Bronchial epithelial cell (primary cell): ENCODE measurements at places on chromosomes 16 and 17. TPM values are rescaled to one million over a fixed set of nuclear protein-coding genes. Genes with fewer than 3 reads are reported as not detected.

COQ7 gene
- 15.5 and 19.5 TPM in 2 replicates for total RNA-seq

USP43 gene
- total RNA-seq: 13.4 and 14.2 TPM in 2 replicates

KRT39 gene
- total RNA-seq: not detected in 2 replicates

OTOA gene
- not detected in 2 replicates for total RNA-seq

KRTAP4-1 gene
- total RNA-seq: not detected in 2 replicates

MYL11 gene
- total RNA-seq: not detected in 2 replicates

- no peak for DNase-seq
These were observed 60.3 kb downstream of the GTF3C1 start for GRCh38 chr16:27489421-27489820.

DNA sequence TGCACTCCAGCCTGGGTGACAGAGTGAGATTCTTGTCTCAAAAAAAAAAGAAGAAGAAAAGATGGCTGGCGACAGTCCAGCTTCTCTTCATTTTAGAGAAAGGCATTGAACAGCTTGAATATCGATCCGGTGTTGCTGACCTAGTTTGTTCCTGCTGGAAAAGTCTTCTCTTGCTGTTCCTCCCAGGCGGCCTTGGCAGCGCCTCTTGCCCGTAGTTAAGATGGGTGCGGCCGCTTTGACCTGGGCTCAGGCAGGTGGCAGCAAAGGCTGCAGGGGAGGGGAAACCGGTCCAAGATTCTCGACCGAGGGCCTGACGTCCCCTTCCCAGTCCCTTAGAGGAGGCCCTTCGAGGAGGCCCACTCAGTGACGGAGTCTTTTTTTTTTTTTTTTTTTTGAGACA lies 3.8 kb upstream of the ZNF764 start:
- no peak for DNase-seq

DNA sequence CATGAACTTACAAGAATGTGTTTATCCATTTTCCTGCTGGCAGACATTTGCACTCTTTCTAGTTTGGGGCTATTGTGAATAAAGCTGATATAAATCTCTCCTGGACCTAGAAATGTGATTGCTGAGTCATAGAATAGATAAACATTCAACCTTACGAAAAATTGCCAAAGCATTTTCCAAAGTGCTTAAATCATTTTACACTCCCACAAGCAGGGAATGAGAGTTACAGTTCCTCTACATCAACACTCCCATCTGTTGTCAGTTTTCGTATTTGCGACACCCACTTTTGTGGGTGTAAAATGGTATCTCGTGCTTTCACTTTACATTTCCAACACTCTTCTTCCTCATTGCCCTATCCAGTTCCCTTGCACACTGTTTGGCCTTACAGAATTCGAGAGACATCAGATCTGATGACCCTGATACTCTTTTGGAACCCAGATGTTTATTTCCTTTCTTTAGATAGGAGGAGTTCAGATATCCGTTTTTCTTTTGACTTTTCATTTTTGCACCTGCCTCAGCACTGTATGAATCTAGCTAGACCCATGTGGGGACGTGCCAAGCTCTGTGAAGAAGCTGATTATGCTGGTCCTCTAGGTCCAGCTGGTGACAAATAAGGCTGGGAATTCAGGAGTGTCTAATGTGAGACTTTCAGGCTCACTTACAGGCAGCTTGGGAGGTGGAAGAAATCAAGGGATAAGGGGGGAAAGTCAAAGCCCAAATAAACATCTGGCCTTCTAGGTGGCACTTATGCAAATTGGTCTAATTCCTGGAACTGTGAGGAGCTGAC lies 14.0 kb downstream of the SOX9 start:
- DNase-seq: no peak

GRCh38 chr17:76816590-76817135 lies 51.5 kb upstream of the MGAT5B start:
- peak; percentile 34 for DNase-seq

DNA sequence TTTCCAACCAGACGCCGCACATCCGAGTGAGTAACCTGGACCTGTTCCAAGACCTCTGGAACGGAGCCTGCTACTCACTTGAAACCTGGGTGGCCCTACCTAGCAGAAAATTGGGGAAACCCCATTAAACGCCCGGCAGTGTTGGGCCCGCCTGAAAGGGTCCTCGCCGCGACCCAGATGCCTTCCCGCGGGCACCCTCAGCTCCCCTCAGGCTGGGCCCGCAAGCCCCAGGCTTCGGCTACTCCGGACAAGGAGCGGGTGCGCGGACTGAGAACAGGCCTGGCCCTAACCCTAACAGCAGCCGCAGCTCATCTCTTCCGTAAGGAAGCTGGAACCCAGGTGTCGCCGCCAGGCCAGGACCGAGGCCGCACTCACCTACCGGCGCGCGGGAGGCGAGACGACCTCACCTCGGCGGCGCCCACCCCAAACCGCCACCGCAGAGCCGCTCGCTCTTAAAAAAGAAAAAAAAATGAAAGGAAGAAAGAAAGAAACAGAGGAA lies 344 bp downstream of the PSME3IP1 start:
- DNase-seq: peak; percentile 72

DNA sequence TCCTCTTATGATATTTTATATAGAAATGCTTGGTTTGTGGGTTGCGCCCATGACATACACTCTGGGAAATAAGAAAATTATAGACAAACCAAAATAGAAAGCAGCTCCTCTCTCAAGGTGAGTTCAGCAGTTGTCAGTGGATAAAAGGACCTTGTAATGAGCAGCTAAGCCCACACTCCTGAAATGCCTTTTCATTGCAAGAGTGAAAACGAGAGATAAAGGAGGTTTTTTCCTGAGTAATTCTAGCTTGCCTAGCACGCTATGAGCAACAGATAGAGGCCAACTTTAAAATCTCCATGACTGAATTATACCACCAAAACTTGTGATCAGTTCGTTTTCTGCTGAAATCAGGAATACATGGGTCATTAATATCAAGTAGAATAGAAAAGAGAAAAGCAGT lies 261.8 kb upstream of the CACNG5 start:
- no peak for DNase-seq

DNA sequence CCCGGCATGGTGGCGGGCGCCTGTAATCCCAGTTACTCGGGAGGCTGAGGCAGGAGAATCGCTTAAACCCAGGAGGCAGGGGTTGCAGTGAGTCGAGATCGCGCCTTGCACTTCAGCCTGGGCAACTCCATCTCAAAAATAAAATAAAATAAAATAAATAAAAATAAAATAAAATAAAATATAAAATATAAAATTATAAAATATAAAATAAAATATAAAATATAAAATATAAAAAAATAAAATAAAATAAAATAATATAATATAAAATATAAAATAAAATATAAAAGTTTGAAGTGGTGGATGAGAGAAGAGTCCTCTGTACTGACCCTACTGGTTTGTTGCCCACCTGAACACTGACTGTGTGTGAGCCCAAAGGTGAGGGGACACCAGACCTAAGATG lies 15.2 kb downstream of the CCDC42 start:
- no peak for DNase-seq

- DNase-seq: peak; percentile 91
These were observed 399.2 kb downstream of the CNTNAP4 start for GRCh38 chr16:76676356-76676755.

DNA sequence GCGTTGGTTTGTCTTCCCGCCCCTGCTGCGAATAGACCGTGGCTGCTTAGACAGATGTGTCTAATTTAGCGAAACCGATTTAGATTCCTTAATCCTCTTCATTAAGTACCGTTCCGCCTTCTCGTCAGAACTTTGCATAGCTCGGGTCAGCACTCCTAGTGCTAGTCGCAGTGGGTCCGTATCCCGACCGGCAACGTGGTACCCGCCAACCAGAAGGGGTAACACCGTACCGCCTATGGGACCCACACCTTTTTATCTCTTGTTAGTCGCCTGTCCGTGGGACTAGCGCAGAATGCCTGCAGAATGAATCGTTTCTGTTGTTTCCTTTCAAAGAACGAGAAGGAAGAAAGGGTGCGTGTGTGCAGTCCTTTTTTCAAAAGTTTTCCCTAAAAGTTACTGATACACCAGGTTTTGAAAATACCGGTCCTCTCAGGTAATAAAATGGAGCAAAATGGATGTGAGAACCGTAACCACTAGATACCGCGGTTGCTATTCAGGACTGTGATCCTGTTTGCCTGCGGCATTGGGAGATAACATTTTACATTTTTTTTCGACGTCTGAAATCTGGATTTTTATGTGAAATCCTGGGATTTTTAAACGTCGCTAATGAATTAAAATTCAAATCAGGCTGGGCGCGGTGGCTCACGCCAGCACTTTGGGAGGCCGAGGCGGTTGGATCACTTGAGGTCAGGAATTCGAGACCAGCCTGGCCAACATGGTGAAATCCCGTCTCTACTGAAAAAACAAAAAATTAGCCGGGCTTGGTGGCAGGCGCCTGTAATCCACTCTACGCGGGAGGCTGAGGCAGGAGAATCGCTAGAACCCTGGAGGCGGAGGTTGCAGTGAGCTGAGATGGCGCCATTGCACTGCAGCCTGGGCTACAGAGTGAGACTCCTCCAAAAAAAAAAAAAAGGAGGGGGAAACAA lies 998 bp upstream of the SRSF1 start:
- no peak for DNase-seq

DNA sequence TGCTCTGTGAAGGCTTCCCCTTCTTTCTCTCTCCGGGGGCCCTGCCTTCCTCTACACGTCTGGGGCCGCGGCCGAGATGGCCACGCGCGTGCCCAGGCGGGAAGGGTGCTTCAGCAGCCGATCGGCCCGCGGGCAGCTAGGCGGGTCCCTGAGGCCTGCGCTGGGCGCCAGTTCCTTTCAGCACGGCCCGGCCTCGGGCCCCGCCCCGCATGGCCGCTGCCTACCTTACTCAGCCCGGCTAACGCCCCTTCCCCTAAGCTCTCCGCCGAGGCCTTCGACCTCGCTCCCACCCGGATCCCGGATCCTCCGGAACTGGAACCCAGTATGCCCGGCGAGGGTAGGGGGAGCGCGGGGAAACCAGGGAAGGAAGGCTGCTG lies 335 bp downstream of the TMEM11 start:
- DNase-seq: peak; percentile 26
